Tibial artery (tissue), 4 donors: ENCODE measurements at places on chromosomes 11 and 22.
A peak's percentile ranks its signal among the peaks of the same experiment; 100 is the strongest.

- no peak for DNase-seq
Measured at GRCh38 chr22:31578171-31578570, 81.8 kb downstream of the SFI1 start.

DNA sequence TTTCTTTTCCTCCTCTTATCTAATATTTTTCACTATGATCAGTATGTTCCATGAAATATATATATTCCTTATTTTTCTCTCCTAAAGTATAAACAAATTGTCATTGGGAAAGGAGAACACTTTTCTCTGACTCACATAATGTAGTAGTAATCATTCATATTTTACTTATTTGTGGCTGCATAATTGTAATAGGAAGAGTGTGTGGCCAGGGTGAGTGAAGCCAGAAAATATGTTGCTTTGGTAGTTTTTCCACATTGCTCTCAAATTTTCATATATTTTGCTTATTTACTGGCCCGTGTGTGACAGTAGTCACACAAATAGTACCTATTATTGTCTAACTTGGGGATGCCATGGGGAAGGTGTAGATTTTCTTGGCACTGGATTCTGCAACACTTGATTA lies 172.1 kb downstream of the DYNC2H1 start:
- DNase-seq: no peak

- no peak for DNase-seq
Measured at GRCh38 chr22:25105817-25106650, 93.6 kb upstream of the CRYBB3 start.

DNA sequence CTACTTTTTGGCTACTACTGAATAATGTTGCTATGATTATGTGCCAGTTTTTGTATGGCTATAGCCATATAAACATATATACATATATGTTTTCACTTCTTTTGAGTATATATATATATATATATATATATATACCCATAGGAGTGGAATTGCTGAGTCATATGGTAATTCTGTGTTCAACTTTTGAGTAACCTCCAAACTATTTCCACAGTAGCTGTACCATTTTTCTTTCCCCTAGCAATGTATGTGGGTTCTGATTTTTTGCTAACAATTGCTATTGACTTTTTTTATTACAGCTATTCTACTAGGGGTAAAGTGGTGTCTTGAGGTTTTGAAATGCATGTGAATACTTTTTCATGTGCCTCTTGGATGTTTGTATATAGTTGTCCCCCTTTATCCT lies 30.4 kb downstream of the CBL start:
- no peak for DNase-seq

GRCh38 chr11:69880041-69880825 lies 61.0 kb upstream of the FGF3 start:
- no peak for DNase-seq

DNA sequence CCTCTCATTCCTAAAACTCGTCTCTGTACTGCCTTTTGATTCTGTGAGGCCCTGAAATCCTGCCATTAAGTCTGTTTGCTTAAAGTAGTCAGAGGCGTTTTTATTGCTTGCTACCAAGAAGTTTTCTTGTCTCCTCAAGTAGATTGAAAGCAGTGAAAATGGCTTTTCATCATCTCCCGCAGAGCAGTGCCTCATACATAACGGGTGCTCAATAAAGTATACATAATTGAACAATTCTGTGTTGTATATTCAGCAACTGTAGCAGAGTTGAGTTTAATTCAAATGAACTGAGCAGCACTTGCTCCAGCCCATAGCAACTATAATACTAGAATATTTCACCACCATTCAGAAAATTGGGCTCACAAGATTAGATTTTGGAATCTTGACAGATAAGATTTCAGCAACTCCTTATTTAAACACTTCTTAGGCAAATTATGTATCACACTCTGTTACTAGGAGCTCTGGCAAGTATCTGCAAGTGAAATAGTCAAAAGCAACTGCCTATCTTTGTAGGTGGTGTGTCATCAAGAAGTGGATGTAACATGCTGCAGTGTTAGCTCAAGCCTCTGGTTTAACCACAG lies 20.0 kb downstream of the FIBIN start:
- no peak for DNase-seq

GRCh38 chr22:21450320-21450831 lies 16.8 kb upstream of the TMEM191C start:
- no peak for DNase-seq

- no peak for DNase-seq
Measured at GRCh38 chr11:10587388-10587787, 18.9 kb upstream of the LYVE1 start.

DNA sequence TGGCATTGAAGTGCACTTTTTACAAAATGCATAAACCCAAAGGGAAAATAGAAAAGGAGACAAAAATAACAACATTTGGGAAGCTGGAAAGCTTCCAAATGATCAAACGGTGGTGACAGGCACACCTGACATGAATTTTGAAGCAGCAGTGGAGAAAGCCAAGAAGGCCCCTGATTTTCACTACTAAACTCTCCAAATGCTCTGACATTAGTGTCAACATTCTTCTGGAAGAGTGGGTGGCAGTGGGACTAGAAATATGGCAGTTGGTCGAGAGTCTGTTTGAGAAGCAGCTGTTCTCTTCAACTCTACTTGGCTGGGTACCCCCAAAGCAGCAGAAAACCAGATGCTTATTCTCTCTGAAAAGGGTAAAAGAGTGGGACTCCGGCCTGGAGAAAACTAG lies 12.3 kb upstream of the APOA5 start:
- DNase-seq: no peak

DNA sequence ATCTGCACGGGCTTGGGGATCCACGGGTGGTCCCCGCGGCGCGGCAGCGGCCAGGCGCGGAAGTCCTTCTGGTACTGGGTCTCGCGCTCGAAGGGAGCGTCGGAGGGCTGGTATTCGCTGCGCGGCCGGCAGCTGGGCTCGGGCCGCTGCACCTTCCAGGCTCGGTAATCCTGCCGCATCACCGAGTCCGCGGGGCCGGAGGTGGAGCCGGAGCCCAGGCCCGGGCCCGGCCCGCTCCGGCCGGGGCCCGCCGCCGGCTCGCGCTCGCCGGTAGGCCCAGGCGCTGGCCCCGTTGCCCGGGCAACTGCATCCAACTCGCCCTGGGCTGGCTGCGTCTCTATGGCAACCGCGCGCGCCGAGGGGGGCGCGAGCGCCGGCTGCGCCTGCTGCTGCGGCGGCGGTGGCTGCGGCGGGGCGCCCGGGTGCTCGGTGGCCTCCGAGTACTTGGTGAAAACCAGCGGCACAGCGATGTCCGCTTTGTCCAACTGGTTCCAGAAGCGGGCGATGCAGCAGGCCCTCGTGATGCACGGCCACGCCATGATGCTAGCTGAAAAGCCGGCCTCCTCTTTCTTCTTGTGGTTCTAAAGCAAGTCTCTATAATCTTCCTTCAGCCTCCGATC lies 897 bp downstream of the MAP6 start:
- DNase-seq: no peak

- no peak for DNase-seq
Measured at GRCh38 chr11:10673501-10674062, 20.0 kb downstream of the IRAG1 start.

DNA sequence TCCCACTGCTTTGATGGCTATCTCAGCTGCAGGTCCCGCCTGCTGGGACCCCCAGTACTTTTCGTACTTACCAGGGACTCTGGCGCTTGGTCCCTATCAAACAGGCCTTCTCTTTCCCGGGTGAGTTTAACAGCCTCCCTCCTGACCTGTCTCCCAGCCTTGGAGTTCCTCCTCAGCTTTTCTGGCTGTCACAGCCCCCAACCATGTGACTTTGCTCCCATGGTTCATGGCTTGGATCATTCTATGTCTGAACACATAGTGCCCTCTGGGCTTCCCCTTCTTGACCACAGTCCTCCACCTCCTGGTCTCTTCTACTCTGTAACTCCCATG lies 56.9 kb downstream of the PARVA start:
- DNase-seq: no peak

- DNase-seq: no peak
Measured at GRCh38 chr11:73468590-73469161, 92.5 kb downstream of the RELT start.

DNA sequence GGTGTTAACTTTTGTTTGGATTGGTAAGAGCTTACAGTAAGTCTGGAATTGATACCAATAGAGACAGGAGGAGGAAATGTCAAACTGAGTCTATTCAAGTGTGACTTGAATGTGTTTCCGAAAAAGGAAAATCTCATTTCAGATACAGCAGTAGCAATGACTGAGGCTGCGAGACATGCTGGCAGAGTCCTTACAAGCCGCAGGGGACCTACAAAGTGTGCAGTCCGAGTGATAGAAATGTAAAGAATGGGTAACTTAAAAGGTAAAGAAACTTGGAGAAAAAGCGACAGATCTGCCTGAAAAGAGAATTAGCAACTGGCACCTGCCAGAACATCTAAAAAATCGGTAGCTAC lies 444 bp downstream of the CWF19L2 start:
- no peak for DNase-seq

DNA sequence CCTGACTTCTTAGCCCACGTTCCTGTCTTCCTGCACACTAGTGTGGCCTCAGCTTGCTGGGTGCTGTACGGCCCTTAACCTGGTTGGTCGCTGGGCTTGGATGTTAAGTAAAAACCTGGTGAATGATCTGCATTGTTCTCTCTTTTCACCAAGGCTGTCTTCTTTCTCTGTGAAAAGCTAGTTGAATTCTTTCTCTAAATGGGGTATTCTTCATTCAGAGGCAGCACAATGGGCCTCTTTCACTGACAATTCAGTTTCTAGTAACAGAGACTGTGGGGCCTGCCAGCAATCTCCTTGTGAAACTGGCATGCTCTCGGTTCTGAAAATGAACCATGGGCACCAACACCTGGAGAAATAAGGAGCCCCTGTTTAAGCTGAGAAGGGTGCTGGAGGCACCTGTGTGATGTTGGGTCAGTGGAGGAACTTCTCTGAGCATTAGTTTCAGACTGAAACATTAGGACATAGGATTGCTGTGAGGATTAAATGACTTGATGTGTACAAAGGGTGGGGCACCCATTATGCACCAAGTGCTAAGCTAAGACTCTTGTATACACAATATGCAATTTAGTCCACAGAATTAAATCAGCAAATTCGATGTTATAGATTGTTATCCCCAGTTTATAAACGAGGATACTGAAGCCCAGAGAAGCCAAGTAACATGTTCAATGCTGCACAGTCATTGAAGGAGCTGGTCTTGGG lies 33.1 kb upstream of the ELF5 start:
- no peak for DNase-seq

DNA sequence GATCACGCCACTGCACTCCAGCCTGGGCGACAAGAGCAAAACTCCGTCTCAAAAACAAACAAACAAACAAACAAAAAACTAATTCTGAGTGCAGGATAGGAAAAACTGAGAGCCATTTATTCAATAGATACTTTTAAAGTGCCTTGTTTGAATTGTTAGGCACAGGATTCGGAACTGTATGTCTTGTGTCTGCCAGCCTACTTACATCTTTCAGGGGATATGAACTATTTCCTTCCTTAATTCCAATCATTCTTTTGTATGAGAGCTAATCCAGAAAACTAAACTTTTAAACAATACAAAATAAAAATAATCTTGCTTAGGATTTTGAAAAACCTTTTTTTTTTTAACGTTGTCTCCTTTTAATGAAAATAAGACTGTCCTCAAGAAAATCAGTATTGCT lies 12.6 kb downstream of the UVRAG start:
- DNase-seq: no peak

DNA sequence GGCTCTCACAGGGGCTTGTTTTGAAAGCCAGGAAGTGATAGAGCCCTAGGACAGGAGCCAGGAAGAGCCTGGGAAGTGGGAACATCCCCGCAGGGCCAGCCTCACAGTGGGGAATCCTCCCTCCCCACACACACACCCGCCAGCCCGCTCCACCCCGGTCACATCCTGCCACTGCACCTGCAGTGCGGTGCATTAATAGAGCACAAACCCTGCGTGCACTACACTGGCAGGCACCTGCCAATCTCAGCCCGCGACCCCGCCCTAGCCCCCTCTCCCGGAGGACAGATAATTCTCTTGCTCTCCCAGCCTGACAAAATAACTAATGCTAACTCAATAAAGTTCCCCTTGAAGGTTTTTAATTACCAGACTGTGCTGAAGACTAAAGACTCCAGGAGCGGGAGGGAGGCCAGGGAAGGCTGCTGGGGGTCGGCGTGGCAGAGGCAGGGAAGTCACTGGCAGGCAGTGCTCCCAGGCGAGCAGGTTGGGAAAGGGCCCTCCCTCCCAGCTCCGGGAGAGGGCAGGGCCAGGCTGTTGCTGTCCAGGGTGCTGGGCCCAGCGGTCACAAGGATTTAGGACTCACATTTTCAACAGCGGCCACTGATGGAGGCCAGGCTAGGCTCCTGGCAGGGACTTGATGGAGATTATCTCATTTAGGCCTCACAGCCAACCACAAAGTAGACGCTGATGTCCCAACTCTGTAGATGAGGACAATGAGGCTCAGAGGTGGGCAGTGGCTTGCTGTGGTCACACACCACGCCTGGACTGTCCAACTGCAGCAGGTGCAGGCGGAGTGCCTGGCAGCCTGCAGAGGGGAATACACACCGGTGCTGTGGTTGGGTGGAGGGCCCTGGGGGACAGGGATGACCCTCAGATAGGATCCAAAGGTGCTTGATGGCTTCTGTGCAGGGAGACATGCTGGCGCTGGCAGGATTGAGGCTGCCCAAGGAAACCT lies 23.9 kb upstream of the TCF20 start:
- DNase-seq: peak; percentile 32
